Right hindlimb (tissue), 1 donor: ENCODE measurements at places on chromosomes 6 and 20.

DNA sequence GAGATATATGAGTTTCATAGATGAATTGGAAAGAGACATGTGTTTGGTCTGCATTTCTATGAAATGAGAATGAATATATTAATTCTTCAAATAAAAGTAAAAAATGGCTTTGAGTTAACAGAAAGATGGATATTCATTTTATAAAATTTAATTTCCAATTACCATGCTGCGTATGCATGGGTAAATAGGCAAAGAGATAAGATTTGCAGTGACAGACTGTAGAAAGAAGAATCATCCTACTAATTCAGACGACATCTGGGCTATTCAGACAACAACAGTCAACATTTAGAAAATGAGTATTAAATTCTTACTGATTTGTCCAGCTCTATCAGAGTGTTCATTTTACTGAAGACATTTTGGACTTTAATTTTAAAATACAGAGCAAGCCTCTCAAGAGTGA lies 602.2 kb upstream of the NRSN1 start:
- DNase-seq = no peak

DNA sequence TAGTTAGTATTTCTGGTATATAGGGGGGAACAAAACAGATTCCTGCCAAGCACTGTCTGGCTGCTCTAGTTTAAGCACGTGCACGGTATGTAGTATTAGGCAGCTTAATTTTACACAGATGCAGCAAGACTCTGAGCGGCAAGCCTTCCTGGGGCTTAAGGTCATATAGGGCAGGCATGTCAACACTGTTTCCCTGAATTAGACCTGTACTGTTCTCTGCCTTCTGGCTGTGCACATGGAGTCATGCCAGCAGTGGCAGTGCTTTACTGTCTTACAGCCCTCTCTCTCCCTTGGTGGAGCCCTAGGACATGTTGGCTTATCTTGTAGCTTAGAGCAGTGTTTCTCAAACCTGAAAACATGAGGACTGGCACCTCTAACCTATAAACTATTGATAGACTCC lies 56.6 kb downstream of the PHF20 start:
- no peak for DNase-seq

GRCh38 chr6:19905584-19905983 lies 68.4 kb downstream of the ID4 start:
- no peak for DNase-seq

DNA sequence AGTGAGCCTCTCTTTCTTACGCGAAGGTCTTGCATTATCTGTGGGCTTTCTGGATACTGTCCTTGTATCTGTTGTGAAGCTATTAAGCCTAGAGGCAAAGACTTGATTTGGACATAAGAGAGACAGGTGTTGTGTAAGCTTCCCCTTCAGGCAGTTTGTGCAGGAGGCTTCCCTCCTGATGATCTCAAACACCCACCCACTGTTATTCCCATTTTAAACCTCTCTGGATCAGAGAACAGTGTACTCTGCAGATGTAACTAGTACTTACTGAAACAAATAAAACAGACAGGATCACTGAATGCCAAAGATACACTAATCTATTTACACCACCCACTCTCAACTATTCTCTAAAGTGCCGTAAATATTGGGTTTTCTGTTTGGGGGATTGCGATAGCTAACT lies 113.8 kb upstream of the RAB32 start:
- DNase-seq = no peak

- DNase-seq = no peak
Observed at GRCh38 chr6:144195671-144196270, 45.5 kb downstream of the STX11 start.

- DNase-seq = peak; percentile 65
Observed at GRCh38 chr6:165704045-165704748, 41.2 kb upstream of the PDE10A start.

DNA sequence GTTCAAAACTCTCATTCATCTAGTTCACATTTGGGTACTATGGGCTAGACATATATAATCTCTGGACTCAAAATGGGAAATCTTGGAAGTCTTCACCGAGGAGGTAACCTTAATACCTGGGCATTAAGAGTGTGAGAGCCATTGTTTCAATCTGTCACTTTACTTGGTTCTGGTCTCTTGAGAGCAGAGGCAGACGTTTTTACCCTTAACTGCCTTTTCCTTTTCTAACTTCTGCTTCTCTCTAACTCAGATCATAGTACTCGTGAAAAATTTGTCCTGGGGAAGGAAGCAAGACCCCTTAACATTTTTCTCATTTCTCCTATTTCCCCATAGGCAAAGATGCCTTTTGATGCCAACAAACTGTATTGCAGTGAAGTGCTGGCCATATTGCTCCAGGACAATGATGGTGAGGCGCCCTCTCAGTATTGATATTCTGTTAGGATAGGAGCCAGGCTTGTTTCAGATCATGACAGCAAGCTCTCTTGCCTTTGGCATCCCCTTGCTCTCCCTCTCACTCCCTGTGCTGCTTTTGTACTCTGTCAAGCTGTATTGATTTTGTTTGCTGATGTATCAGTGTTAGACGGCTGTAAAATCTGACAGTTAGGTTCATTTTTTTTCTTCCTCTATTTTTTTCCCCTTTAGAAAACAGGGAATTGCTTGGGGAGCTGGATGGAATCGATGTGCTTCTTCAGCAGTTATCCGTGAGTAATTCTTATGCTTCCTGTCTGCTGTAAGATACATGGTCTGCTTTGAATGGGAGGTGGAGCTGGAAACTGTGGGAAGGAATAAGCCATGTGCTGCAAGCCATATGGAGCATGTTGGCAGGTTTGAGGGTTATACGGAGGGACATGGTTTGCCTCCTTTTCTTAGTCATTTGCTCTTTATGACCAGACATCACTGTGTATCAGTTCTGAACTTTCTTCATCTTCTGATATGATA lies 83.5 kb downstream of the CTNNBL1 start:
- DNase-seq = peak; percentile 21

GRCh38 chr6:121800047-121800446 lies 364.6 kb downstream of the GJA1 start:
- no peak for DNase-seq

- DNase-seq = no peak
Observed at GRCh38 chr6:145875496-145876211, 61.1 kb upstream of the FBXO30 start.

- DNase-seq = no peak
Observed at GRCh38 chr6:4463236-4463635, 313.0 kb upstream of the CDYL start.

DNA sequence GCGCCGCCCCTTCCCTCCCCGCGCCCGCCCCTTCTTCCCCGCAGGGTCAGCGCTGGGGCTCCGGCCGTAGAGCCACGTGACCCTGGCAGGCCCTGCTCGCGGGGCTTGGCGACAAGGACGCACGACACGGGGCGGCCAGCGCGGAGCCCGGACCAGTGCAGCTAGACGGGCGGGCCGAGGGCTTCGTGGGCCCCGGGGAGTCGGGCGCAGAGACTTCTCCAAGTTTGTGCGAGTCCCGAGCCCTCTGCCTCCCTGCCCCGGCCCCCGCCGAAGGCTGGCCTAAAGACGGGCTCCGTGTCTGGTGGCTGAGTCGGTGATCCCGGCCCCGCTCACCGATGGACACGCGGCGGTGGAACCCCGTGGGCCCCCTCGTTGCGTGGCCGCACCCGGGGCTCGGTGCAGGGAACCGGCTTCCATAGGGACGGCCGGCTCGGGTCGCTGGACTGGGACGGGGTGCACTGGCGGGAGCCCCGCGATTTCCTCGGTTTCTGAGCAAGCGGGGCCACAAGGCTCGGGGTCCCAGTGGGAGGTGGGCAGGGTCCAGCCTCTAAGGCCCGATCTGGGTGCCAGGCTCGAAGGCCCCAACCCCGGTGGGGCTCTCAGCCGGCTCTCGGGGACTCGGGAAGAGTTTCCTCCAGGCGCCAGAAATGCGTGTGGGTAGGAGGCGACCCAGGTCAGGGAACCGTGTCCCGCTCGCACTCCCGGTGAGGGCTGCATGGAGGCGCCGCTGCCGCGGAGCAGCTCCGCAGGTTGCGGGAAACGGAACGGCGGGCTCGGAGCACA lies 452 bp upstream of the GATA5 start:
- DNase-seq = no peak

GRCh38 chr6:53062169-53062539 lies 3.0 kb upstream of the FBXO9 start:
- DNase-seq = no peak

GRCh38 chr6:22302838-22303237 lies 6.0 kb upstream of the PRL start:
- no peak for DNase-seq

DNA sequence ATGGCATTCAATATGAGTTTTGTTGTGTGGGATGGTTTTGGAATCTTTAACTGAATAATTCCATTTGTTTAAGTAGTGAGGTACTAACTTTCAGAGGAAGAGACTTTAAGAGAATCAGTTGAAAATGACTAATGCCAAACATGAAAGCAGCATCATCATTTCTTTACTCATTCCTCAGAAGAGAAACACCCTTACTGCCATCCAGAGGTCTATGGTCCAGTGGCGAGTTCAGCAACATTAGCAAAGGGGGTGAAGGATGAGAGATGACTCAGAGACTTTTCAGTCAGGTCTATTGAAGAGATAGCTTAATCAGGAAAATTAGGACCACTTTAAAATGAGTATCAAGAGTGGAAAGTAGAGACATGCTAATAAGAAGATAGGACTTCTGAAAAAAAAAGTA lies 118.8 kb downstream of the COL19A1 start:
- no peak for DNase-seq

- DNase-seq = no peak
Observed at GRCh38 chr6:133247581-133247980, 6.4 kb downstream of the EYA4 start.

GRCh38 chr6:122649701-122650100 lies 39.5 kb downstream of the PKIB start:
- no peak for DNase-seq

DNA sequence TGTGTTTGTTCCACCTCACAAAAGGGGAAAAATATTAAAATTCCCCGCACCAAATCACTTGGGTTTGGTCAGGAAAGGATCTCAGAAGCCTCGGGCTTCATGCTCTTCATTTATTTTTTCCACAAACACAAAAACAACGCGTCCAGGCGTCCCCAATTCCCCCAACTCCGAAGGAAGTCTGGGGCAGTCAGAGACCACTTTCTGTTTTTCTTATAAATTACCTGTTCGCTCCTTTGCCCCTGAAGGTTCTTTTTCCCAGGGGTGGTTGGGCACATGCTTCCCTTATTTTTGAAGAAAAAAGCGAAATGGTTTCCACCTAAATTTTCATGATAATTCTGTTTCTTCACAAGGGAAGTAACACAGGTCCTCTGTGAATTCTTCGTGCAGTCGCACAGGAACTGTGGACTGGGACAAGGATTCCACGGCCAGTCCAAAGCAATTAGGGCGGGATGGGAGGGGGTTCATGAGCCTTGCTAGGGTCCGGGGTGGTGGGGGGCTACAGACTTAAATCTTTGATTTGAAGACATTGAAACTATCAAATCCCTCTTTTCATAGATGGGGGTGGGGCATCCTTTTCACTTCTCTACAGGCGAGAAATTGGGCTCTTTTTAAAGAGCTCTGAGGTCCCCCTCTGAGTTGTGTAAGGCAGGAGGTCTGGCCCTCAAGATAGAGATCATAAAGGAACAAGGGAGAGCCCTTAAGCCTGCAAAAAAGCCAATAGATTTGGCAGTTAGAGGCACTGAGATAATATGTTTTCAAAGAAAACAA lies 30.5 kb upstream of the HFE start:
- peak; percentile 65 for DNase-seq

DNA sequence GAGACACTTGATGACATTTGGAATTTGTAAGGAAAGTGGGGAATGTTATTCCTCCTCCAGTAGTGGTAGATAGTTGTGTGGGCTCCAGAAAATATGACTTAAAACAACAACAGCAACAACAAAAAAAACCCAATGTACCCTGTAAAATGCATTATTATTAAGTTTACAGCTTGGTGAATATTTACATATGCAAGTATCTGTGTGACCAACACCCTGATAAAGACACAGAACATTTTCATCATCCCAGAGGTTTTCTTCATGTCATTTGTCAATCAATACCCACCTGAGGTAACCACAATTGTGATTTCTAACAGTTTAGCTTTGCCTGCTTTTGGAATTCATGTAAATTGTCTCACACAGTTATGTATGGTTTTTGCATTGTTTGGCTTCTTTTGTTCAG lies 152.1 kb upstream of the GRIK2 start:
- DNase-seq = no peak

GRCh38 chr6:153328194-153328593 lies 197.1 kb upstream of the RGS17 start:
- no peak for DNase-seq

- no peak for DNase-seq
Observed at GRCh38 chr20:49687595-49688567, 25.8 kb downstream of the B4GALT5 start.

- DNase-seq = no peak
Observed at GRCh38 chr6:154071236-154071635, 32.2 kb downstream of the OPRM1 start.

- DNase-seq = no peak
Observed at GRCh38 chr20:25538838-25539665, 46.3 kb downstream of the NINL start.

DNA sequence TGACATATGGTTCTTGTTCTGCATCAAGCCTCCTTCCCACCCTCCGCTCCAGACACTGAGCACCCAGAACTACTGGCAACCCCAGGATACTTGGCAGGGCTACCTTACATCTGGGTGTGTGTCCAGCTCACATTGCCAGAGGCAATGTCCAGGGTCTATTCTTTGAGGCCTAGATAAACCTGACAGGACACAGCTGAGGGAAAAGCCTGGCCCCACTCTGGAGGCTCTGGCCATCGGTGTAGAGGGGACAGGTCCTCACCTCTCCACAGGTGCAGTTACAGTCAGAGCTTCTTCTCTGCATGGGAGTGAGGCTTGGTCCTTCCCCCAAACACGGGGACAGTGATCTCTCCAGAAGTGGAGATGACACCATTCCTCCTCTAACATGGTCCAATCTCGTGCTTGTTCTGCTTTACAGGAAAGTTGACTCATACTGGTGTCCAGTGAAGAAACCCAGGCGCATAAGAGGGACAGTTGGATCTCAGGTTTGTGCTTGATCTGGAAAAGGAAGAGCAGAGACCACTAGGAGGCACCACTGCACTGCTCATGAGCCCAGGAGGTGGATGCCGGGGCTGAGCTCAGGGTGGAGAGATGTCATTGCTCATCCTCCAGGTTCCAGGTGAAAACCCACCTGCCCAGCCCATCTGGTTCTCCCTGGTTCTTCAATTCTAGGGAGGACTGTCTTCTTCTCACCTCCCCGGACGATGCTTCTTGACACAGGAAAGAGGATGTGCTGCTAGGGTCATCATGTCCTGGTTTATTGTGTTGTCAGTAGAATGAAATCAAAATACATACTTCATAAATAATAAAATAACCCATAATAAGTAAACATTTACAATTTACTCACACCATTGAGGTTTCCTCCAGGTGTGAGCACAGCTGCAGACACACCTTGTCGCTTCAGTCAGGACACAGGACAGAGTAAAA lies 14.7 kb downstream of the HLA-F start:
- DNase-seq = peak; percentile 49

GRCh38 chr20:45187693-45188092 lies 13.0 kb downstream of the PI3 start:
- DNase-seq = no peak
